ENCODE measurements at places on chromosomes 5 and 9. TPM values are rescaled to one million over a fixed set of nuclear protein-coding genes. Genes with fewer than 3 reads are reported as not detected.

The COL5A1 gene
- 108 TPM for total RNA-seq

- H3K36me3 ChIP-seq = no peaks in the 10 kb centered on the region
- DNase-seq = no peak
- H3K27me3 ChIP-seq = no peaks in the 10 kb centered on the region
- H3K4me1 ChIP-seq = peaks cover 10% of the 10 kb centered on the region
- peak overlapping the region; percentile 17 for H3K27ac ChIP-seq
- H3K4me3 ChIP-seq = no peak overlapping the region
These were observed 50.3 kb downstream of the GNAQ start for GRCh38 chr9:77981332-77981731.

DNA sequence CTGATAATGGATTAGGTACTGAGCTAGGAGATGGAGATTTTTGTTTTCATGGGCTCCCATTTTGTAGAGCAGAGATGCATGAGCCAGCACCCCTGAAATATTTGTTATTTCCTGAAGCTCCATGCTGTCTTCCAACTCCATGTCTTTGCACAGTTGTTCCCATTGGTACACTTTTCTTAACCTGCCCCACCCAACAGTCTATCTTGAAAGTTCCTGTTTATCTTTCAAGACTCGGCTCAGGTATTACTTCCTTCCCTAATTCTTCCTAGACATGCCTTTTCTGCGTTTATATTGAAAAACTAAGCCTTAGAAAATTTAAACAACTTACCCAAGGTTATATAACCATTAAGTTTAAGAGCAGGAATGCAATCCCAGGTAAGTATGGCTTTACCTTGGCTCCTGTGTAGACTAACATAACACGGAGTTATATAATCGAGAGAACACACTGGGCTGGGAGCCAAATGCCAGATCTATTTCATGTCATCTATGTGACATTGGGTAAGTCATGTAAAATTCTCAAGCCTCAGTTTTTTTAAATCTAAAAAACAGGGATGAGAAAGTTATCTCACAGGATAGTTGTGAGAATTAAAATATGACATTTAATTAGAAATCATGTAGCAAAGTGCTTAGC lies 67.4 kb downstream of the LIX1 start:
- H3K27ac ChIP-seq = no peak overlapping the region
- no peak for DNase-seq
- no peaks in the 10 kb centered on the region for H3K27me3 ChIP-seq
- no peak overlapping the region for H3K4me3 ChIP-seq
- H3K4me1 ChIP-seq = no peaks in the 10 kb centered on the region

DNA sequence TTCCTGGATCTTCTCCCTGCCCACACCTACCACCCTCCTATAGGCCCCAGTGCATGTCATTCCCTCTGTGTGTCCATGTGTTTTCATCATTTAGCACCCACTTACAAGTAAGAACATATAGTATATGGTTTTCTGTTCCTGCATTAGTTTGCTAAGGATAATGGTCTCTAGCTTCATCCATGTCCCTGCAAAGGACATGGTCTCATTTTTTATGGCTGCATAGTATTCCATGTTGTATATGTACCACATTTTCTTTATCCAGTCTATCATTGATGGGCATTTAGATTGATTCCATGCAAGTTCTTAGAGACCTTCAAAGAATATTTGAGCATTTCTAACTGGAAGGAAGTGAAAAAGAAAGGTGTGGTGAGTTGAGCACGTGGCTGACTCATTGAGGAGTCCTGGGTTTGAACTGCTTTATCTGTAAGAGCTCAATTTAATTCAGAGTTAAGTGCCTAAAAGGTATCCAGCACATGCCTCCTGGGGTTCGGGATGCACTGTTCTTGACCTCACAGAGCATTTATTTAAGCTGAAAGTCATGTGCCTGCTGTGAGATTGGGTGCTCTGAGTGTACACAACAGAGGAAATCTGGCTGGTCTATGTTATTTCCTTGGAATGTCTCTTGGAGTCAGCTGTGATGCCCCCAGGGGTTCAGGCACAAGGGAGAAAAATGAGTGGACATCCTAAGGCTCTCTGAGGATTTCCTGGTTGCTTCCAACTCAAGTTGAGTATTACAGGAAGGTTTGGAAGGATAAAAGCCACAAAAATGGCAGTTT lies 56.4 kb downstream of the SH3GL2 start:
- no peaks in the 10 kb centered on the region for H3K27me3 ChIP-seq
- no peak overlapping the region for H3K4me3 ChIP-seq
- no peaks in the 10 kb centered on the region for H3K4me1 ChIP-seq

- no peaks in the 10 kb centered on the region for H3K27me3 ChIP-seq
- DNase-seq = no peak
- H3K36me3 ChIP-seq = no peaks in the 10 kb centered on the region
- no peak overlapping the region for H3K4me3 ChIP-seq
These were observed 40.6 kb downstream of the HACD4 start for GRCh38 chr9:20990867-20991266.

- no peaks in the 10 kb centered on the region for H3K4me1 ChIP-seq
- no peaks in the 10 kb centered on the region for H3K27me3 ChIP-seq
These were observed 291.0 kb downstream of the FBXL17 start for GRCh38 chr5:108090946-108091345.

GRCh38 chr5:65663804-65664521 lies 39.1 kb downstream of the SHLD3 start:
- no peak for DNase-seq
- no peaks in the 10 kb centered on the region for H3K36me3 ChIP-seq
- H3K4me1 ChIP-seq = no peaks in the 10 kb centered on the region

The CXCL14 gene
- 97.1 TPM for total RNA-seq

GRCh38 chr9:107007402-107007801 lies 144.4 kb downstream of the ZNF462 start:
- H3K4me3 ChIP-seq = no peak overlapping the region
- no peaks in the 10 kb centered on the region for H3K27me3 ChIP-seq
- DNase-seq = no peak
- H3K27ac ChIP-seq = no peak overlapping the region
- no peaks in the 10 kb centered on the region for H3K36me3 ChIP-seq
- no peaks in the 10 kb centered on the region for H3K4me1 ChIP-seq

- no peak overlapping the region for H3K4me3 ChIP-seq
- no peaks in the 10 kb centered on the region for H3K4me1 ChIP-seq
- no peaks in the 10 kb centered on the region for H3K27me3 ChIP-seq
- no peak for DNase-seq
- no peak overlapping the region for H3K27ac ChIP-seq
- H3K36me3 ChIP-seq = no peaks in the 10 kb centered on the region
These were observed 28.9 kb downstream of the CDH9 start for GRCh38 chr5:27009540-27009915.

- no peaks in the 10 kb centered on the region for H3K27me3 ChIP-seq
- H3K4me3 ChIP-seq = no peak overlapping the region
- no peaks in the 10 kb centered on the region for H3K4me1 ChIP-seq
These were observed 148.5 kb downstream of the KIAA0825 start for GRCh38 chr5:94469894-94470329.

The IFNA13 gene
- total RNA-seq = not detected

- no peaks in the 10 kb centered on the region for H3K27me3 ChIP-seq
- H3K4me3 ChIP-seq = no peak overlapping the region
- peaks cover 3% of the 10 kb centered on the region for H3K36me3 ChIP-seq
These were observed 29.9 kb downstream of the SERINC5 start for GRCh38 chr5:80225934-80226326.

DNA sequence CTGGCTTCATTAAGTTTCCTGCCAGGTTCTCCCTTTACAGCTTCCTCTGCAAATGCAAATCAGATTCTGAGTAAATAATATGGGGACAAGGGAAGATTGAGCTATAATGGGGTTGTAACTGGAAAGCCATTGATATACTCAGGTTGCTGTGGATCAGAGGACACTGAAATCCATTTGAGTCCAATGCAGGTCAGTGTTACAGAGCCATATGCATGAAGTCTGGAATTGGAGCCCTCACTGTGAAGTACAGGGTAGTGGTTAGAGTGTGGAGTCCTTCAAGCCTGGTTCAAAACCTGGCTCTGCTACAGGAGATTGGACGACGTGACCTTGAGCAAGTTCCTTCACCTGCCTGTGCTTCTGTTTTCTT lies 48.7 kb downstream of the TIMD4 start:
- no peak for DNase-seq
- no peaks in the 10 kb centered on the region for H3K36me3 ChIP-seq
- H3K4me1 ChIP-seq = no peaks in the 10 kb centered on the region
- peaks cover under 1% of the 10 kb centered on the region for H3K27me3 ChIP-seq
- no peak overlapping the region for H3K27ac ChIP-seq

The NIPAL4 gene
- total RNA-seq = not detected

GRCh38 chr9:2241461-2241835 lies 226.3 kb downstream of the SMARCA2 start:
- no peak for DNase-seq
- no peaks in the 10 kb centered on the region for H3K36me3 ChIP-seq
- H3K4me1 ChIP-seq = no peaks in the 10 kb centered on the region
- peak overlapping the region; percentile 50 for H3K4me3 ChIP-seq
- H3K27me3 ChIP-seq = no peaks in the 10 kb centered on the region
- no peak overlapping the region for H3K27ac ChIP-seq

- no peak overlapping the region for H3K4me3 ChIP-seq
- peaks cover 3% of the 10 kb centered on the region for H3K4me1 ChIP-seq
- no peaks in the 10 kb centered on the region for H3K27me3 ChIP-seq
- no peak for DNase-seq
- H3K27ac ChIP-seq = peak overlapping the region; percentile 68
- no peaks in the 10 kb centered on the region for H3K36me3 ChIP-seq
These were observed 29.6 kb upstream of the B4GALT1 start for GRCh38 chr9:33196736-33197135.

GRCh38 chr5:109652096-109652495 lies 37.6 kb upstream of the MAN2A1 start:
- no peaks in the 10 kb centered on the region for H3K27me3 ChIP-seq
- no peak overlapping the region for H3K27ac ChIP-seq
- H3K4me1 ChIP-seq = peaks cover under 1% of the 10 kb centered on the region
- H3K4me3 ChIP-seq = no peak overlapping the region
- no peak for DNase-seq

DNA sequence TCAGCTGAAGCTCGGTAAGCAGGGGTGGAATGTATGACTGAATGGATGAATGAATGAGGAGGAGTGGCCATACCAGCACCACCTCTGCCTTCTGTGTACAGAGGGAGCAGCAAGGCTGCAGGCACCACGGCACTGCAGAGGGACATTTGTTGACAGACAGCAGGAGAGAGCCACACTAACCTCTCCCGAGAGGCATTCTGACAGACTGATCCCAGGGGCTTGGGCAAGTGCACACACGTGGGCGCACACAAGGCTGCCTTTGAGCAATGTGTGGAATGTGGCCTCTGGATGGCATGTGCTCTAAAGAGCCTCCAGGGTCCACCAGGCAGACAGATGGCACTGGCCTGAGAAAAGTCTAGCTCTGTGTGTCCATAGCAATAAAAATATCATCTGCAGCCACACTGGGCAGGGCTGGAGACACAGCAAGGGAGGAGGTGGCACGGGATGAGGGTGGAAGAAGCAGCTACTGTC lies 111.8 kb downstream of the ACTL7B start:
- no peak for DNase-seq
- H3K4me1 ChIP-seq = no peaks in the 10 kb centered on the region
- H3K4me3 ChIP-seq = no peak overlapping the region
- no peaks in the 10 kb centered on the region for H3K27me3 ChIP-seq
- no peaks in the 10 kb centered on the region for H3K36me3 ChIP-seq
- no peak overlapping the region for H3K27ac ChIP-seq

DNA sequence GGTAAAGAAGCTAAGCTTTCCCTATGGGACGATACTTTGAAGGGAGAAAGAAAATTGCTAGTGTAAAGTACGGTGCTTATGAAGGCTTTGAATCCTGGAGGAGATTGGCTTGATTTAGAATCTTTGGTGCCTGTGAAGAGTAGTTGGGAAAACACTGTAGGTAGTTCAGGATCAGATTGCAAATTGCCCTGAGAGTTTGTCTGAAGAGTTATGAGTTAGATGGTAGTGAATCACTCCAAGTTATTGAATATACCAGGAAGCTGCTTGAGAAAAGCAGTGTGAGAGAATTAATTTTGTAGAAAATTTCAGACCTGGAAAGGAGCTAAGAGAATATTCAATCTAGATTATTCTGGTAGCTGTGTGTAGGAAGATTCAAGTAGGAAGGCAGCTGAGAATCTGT lies 11.5 kb downstream of the MAN2A1 start:
- H3K27ac ChIP-seq = no peak overlapping the region
- H3K4me3 ChIP-seq = no peak overlapping the region
- H3K36me3 ChIP-seq = no peaks in the 10 kb centered on the region
- no peaks in the 10 kb centered on the region for H3K27me3 ChIP-seq
- DNase-seq = no peak

The PDE6A gene
- total RNA-seq = not detected

GRCh38 chr9:81848472-81848871 lies 79.8 kb upstream of the SPATA31D4 start:
- no peak overlapping the region for H3K27ac ChIP-seq
- H3K27me3 ChIP-seq = no peaks in the 10 kb centered on the region
- no peaks in the 10 kb centered on the region for H3K36me3 ChIP-seq
- H3K4me3 ChIP-seq = no peak overlapping the region
- no peaks in the 10 kb centered on the region for H3K4me1 ChIP-seq
- no peak for DNase-seq

The FUT7 gene
- total RNA-seq = 0.68 TPM

The PPP3R2 gene
- total RNA-seq = not detected

DNA sequence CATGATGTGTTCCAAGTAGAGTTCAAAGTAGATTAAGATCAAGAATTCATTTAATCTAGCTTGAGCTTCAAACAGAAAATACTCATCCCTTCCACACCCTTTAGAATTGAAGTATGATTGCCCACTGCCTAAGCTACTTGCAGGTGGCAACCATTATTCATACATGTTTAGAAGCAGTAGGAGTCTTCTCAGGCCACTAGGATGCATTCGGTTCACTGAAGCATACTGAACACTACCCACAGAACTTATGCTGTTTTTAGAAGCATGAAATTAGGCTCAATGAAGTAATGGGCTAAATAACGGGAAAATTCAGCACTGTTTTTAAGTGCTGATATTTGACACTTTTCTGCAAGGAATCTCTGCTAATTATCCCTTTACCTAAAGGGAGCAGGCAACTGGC lies 263.4 kb downstream of the DEPDC1B start:
- no peak overlapping the region for H3K27ac ChIP-seq
- no peak overlapping the region for H3K4me3 ChIP-seq
- H3K27me3 ChIP-seq = no peaks in the 10 kb centered on the region
- H3K36me3 ChIP-seq = no peaks in the 10 kb centered on the region
- H3K4me1 ChIP-seq = no peaks in the 10 kb centered on the region

The SYK gene
- 15.0 TPM for total RNA-seq

The FOXD4L3 gene
- total RNA-seq = not detected

GRCh38 chr5:93069276-93069675 lies 511.7 kb downstream of the NR2F1-AS1 start:
- H3K4me3 ChIP-seq = no peak overlapping the region
- DNase-seq = no peak
- no peak overlapping the region for H3K27ac ChIP-seq

- H3K27ac ChIP-seq = no peak overlapping the region
- no peak overlapping the region for H3K4me3 ChIP-seq
- H3K4me1 ChIP-seq = no peaks in the 10 kb centered on the region
- no peaks in the 10 kb centered on the region for H3K27me3 ChIP-seq
These were observed 56.5 kb upstream of the CDKN2B start for GRCh38 chr9:22065431-22066200.

- no peak overlapping the region for H3K4me3 ChIP-seq
These were observed 12.3 kb downstream of the ROR2 start for GRCh38 chr9:91937727-91938126.

The SNCB gene
- not detected for total RNA-seq

All from aorta (tissue), 5 donors.